ENCODE measurements at places on chromosomes 1 and 21. TPM values are rescaled to one million over a fixed set of nuclear protein-coding genes. Genes with fewer than 3 reads are reported as not detected.
A peak's percentile ranks its signal among the peaks of the same experiment; 100 is the strongest.

IL12RB2 gene
- total RNA-seq, result 0.48 TPM

DNA sequence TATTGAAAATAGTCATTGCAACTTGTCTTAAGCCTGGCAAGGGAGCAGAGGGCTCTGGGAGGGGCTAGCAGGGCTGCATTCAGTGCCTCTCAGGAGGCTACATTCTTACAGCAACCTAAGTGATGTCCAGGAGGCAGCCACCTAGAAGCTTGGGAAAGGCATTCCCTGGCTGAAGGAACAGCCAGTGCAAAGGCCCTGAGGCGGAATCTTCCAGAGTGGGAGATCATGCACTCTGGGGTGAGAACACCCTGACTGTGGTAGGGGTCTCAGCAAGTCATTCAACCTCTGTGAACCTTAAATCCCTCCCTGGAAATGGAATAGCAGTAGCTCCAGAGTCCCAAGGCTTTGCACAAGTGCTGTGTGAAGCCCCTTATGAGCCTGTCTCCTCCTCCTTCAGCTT lies 84.1 kb downstream of the TAS1R2 start:
- DNase-seq, result no peak

DNA sequence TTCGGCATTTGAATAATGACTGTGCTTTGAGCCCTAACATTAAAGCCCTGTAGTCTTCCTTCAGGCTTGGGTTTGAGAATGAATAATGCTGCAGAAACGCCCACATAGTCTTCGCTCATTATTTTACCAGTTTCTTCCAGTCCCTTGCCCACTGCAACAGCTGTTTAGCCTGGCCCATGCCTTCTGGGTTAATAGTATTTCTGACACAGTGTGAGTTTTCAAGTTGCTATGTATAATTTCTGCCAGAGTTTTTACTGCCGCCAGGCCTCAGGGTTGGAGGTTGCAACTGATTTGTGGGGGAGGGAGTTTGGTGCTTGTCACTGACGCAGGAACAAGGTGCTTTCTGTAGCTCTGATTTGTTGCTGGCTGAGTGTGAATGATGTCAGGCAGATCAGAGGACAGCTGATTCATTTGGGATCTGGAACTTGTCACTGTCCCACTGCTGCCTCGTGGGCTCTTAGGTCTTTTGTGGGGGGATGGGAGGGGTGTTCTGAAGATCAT lies 109.8 kb downstream of the MAST2 start:
- peak; percentile 81 for DNase-seq

- DNase-seq, result no peak
Measured at GRCh38 chr1:203506858-203507626, 13.1 kb downstream of the OPTC start.

- no peak for DNase-seq
Measured at GRCh38 chr1:3717041-3717714, 35.1 kb upstream of the CCDC27 start.

- no peak for DNase-seq
Measured at GRCh38 chr1:64043288-64043687, 160.1 kb upstream of the UBE2U start.

GRCh38 chr21:25649146-25649545 lies 10.1 kb downstream of the JAM2 start:
- DNase-seq, result no peak

Measured in colonic mucosa (tissue), 4 donors.